Anterior cingulate cortex (tissue), 58 donors: ENCODE measurements at places on chromosomes 12 and 14.

GRCh38 chr14:66507181-66507721 is 696 bp upstream of the GPHN start:
- DNase-seq = no peak

DNA sequence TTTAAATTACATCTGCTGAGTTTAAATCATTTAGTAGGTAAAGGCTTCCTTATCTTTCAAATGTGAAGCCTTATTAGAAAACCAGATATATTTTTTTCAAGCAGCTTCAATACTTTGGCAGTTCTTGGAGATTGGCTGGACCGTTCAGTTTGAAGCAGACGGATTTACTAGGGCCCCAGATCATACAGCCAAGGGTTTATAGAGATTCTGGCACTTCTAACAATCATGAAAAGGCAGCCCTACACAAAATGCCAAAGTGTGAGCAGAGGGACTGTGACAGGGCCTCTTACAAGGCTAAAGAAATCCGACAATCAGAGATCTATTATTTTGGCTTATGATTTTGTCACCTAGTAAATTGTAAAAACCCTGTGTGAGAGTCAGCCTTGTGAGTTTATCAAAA is 162.8 kb upstream of the SLC38A2 start:
- DNase-seq = no peak

DNA sequence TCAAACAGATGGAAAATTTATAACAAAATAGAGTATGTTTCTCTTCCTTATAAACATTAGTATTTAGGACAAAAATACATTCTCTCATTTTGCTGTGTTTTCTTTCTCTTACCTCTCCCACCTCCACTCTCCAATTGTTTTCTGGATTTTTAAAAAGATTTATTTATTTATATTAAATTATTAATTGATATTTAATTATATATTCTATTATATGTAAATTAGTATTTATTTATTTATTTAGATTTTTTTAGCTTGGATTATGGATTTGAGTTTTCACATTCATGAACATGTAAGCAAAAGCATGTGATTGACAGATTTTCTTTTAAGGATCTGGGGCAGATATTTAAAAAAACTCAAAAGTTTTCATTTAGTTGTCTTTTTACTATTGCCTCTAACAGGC is 35.6 kb downstream of the SCN8A start:
- DNase-seq = no peak

- DNase-seq = no peak
Observed at GRCh38 chr12:45587877-45588533, 141.5 kb upstream of the ARID2 start.

- no peak for DNase-seq
Observed at GRCh38 chr14:53047307-53048069, 96.6 kb upstream of the FERMT2 start.

DNA sequence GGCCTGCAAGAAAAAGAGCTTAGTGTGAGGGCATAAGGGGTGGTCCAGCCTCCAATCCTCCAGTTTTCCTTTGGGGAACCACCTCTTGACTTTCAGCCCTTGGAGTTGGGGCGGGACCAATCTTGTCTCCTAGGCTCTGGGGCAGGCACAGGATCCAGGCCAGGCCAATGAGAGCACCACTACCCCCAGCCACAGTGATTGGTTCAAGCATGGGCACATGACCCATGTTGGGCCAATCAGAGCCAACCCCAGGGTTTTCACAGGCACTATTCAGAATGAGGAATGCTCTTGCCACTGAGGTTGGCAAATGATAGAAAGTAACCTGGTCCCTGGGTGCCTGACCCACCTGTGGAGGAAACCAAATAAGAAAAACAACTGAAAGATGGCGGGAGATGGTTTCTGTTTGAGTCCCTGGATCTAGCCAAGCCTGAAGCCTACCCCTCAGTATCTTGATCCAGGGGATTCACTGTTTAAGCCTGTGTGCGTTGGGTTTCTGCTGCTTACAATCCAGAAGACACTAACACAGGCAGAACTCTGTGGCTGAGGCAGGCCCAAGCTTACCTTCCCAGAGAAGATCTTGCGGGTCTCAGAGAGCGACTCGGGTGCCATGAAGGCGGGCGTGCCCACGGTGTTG is 42.9 kb downstream of the P2RX4 start:
- no peak for DNase-seq

DNA sequence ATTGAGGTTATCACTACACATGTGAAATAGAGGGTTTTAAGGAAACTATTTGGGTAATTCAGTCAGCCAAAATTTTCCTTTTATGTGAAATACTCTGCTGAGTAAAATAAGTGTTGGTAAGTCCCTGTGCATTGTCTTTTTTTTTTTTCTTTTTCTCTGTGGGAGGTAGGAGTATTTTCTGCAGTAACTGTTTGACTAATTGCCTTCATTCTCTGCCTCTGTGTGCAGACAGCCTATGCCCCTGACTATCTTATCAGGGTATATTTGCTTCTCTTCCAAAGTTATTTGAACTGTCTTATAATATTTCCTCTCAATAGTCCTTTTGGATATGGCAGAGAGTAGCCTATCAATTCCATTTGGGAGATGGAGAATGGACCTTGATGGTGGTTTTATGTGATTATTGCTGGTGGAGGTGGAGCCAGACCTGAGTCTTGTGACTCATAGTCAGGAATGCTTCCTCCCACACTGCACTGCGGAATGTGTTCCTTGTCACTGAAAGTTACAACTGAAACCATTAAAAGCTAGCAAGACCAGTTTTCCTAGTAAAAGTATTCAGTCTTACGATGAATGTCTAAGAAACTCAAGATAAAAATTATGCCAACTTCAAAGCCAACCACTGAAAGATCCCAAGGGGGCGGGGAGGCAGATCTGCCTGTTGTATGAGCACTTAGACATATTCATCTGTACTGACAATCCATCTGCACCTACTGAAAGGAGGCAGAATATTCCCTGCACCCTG is 40.9 kb upstream of the STXBP6 start:
- no peak for DNase-seq

DNA sequence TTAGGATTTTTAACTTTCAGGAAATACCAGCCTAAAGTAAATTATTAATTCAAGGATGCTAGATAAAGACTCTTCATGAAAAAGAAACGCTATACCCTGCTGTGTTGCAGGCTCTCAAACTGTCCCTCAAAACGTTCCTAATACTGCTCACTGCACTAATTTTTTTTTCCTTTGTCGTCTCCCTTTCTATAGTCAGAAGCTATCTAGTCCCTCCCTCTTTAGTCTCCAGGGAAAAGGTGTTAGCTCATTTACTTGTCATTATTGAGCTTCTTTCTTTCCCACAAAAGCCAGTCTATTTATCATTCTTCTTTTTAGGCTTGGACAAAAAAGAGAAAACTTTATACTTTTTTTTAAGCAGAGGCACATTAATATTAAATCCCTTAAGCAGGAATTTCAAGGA is 30.3 kb upstream of the INSM2 start:
- no peak for DNase-seq

GRCh38 chr12:53222170-53222721 is 9.8 kb downstream of the RARG start:
- DNase-seq = no peak

DNA sequence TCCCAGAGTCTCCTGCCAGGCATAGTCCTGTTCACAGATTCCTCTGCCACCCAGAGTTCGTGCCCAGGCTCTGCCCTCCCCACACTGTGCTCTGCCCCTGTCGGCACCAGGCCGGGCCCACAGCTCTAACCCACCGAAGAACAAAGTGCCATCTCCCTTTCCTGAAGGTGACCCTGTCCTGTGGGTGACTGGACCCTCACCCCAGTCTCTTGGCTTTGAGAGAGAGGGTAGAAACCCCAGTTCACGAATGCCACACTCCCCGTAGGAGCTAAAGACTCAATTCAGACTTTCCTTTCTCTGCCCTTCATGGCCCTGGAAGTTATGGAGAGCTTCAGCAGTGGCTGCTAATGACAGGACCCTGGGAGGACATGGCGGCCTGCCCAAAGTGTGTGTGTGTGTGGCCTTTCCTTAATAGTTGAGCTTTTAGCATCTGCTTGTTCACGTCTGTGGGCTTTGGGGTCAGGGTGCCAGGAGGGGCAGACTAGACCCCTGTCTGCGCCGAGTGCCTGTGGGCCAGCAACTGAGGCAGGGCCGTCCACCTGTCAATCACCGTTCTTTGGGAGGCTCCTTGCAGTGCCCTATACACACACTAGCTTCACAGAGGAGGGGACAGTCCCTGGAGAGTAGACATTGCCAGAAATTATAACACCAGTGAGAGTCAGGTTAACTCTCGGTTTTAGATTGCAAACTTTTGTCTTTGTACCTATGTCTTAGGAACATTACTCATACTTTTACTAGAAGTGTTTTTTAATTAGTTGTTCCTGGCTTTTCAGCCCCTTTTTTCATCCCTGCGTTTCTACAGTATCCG is 84.6 kb upstream of the DYNC1H1 start:
- DNase-seq = no peak

- DNase-seq = no peak
Observed at GRCh38 chr12:42767326-42767954, 177.9 kb upstream of the PRICKLE1 start.

- DNase-seq = no peak
Observed at GRCh38 chr12:124772289-124773170, 91.1 kb downstream of the SCARB1 start.

DNA sequence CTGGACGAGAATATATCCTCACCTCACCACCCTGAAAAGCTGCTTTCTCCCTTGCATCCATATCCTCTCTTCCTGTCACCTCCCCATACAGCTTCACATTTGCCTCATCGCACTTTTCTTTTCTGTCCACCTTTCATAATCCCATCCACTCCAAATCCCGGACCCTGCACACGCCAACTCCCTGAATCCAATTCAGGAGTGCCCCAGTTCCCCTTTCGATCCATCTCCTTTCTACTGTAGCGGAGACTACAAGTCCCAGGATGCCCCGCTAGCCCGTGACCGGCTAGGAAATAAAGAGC is 2.5 kb downstream of the TMEM253 start:
- no peak for DNase-seq

DNA sequence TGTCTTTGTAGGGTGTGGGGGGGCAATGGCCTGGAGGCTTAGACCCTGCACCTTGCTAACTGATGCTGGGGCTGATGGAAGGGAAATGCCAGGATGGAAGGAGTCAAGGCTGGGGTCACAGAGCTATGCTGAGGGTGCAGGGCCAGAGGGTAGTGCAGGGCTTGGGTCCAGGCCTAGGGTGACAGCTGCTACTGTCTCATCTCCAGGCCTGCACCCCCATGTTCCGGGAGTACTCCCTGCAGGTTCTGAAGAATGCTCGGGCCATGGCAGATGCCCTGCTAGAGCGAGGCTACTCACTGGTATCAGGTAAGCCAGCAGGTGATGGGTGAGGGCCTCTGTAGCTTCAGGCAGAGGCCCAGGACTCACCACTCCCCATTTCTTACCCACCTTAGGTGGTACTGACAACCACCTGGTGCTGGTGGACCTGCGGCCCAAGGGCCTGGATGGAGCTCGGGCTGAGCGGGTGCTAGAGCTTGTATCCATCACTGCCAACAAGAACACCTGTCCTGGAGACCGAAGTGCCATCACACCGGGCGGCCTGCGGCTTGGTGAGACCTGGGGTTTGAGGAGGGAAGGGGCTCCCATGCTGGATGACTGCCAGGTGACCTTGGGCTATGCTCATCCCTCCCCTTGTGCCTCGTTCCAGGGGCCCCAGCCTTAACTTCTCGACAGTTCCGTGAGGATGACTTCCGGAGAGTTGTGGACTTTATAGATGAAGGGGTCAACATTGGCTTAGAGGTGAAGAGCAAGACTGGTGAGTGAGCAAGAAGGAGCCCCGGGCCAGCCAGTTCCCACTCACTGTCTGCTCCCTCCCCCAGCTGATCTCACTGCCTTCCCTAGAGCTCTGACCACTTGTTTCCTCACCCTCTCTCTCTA is 4.1 kb downstream of the SHMT2 start:
- no peak for DNase-seq

GRCh38 chr12:90253674-90254181 is 545.1 kb upstream of the ATP2B1 start:
- no peak for DNase-seq

DNA sequence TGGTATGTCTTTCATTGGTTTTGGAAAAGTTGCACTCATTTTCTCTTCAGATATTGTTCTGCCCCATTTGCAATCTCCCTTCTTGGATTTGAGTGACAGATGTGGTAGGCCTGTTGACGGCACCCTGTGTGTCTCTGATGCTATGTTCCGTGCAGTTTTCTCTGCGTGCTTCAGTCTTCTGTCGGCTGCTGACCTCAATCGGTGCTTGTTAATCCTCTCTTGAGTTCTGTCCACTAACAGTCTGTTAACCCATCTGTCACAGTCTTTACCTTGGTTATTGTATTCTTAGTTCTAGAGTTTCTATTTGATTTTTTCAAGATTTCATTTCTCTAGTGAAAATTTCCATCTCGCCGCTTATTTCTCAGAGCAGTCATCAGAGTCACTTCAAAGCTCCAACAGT is 20.7 kb upstream of the PLD4 start:
- no peak for DNase-seq

DNA sequence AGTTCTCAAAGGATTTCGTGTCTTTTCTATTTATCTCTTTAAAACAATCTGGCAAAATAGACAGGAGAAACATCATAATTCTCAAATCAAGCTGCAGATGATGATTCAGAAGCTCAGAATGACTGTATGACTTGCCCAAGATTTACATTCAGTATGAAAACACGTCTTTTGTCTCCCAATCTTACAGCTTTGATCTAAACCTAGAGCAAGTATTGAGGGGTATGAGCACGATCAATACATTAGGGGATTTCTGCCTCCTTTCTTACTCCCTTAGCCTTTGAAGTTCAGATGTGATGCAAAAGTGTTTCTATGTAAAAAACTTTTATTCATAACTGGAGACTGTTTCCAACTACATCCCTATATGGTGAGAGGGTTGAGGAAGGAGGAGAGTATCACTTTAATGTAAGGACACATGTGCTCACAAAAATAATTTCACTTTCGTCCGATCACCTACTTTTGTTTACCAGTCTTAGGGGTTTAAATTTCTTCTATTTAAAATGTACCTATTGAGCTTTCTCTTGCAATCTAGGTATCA is 454.8 kb downstream of the TMTC2 start:
- no peak for DNase-seq
